Forelimb muscle (tissue), 1 donor: ENCODE measurements at places on chromosomes 5 and 9.

GRCh38 chr9:98610211-98610610 lies 98.5 kb downstream of the GABBR2 start:
- DNase-seq, result no peak

DNA sequence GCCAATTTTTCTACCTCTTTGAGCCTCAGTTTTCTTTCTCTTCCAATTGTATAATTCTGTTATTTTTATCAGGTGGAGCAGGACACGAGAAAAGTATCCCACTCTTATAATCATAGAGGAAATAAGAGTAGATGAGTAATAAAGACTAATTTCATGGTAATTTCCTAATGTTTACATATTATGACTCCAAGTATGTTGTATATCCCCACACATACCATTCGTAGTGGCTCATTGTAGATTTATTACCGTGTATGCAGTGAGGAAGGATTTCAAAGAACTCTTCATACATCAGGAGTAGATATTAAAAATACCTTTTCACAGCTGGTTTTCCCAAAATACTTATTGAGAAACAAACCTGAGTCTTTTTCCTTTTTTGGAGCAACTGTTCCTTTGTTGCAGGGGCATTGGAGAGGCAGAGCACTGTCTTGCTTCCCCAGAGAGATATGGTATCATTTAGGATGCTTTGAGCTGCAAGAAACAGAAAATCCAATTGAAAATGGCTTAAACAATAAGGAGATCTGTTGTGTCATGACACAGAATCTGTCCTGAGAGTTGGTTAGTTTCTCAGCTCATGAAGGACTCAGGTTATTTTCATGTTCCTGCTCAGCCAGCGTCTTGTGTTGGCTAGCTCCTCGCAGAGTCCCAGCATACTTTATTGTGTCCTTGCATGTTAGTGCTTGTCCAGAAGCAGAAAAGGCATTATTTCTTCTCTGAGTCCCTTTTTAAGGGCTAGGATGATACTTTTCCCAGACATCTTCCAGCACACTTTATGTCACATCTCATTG lies 291.2 kb downstream of the ARHGAP26 start:
- no peak for DNase-seq

- DNase-seq, result peak; percentile 58
Measured at GRCh38 chr5:115948091-115948534, 14.2 kb upstream of the LVRN start.

- DNase-seq, result no peak
Measured at GRCh38 chr5:95609711-95610110, 10.2 kb upstream of the GPR150 start.

GRCh38 chr9:28951945-28952344 lies 1378.7 kb upstream of the C9orf72 start:
- no peak for DNase-seq

DNA sequence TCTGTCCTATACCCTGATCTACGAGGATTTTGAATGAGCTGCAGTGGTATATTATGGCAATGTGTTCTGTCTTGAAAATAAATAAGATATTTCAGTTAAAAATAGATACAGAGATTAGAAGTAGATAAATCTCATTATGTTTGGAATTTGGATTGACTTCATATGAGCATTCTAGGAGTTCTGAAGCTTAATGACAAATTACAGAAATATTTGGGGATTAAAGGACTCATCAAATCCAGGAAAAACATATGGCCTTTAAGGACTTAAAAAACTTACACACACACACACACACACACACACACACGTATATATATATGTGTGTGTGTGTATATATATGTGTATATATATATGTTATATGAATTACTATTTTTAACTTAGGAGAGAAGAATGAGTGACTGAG lies 446.9 kb upstream of the CD180 start:
- DNase-seq, result no peak

DNA sequence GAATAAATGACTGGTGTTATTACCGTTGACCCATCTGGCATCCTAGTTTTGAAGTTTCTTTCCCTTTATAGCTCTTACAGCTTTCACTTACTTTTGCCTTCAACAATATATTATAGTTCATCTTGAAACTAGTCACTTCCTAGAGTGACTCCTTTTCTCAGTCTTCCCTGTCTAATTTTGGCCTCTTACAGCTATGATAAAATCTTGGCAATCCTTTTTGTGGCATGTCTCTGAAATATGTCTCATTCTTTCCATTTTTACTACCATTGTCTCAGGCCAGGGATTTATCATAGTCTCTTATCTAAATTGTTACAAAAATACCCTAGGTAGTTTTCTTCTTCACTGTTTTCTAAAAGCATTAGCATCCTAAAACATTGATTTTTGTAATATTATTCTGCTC lies 621.3 kb upstream of the ZNF608 start:
- DNase-seq, result no peak

DNA sequence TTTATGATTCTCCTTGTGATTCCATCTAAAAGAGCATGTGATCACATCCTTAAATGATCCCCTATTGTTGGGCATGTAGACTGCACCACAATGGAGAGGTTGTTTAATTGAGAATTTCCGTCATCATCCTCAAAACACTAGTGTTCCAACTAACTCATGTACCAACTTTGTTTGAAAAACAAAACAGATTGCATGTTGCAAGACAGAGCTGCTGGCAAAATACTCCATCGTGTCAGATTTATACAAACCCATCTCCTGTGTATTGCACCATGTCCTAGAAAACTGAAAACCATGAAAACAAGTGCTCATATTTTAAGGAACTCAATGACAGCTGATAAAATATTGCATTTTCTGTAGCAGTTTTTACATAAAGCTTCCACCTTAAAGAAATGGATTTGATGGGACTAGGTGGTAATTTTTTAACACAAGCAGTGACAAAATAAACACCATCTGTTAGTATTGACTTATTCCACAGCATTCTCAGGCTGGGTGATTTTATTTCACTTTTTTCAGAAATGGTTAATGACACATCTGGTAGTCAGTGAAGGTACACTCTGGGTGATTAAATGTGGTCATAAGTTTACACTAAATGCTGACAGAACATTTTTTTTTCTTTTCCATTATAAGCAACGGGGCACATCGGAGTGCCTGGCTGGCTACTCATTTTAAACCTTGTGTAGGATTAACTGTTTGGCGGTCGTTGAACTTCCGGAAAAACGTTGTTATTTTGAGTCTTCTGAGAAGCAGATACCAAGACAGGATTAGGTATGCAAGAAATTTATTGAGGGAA lies 602.9 kb upstream of the WWC1 start:
- no peak for DNase-seq

- no peak for DNase-seq
Measured at GRCh38 chr5:10579536-10580521, 16.0 kb downstream of the ANKRD33B start.

DNA sequence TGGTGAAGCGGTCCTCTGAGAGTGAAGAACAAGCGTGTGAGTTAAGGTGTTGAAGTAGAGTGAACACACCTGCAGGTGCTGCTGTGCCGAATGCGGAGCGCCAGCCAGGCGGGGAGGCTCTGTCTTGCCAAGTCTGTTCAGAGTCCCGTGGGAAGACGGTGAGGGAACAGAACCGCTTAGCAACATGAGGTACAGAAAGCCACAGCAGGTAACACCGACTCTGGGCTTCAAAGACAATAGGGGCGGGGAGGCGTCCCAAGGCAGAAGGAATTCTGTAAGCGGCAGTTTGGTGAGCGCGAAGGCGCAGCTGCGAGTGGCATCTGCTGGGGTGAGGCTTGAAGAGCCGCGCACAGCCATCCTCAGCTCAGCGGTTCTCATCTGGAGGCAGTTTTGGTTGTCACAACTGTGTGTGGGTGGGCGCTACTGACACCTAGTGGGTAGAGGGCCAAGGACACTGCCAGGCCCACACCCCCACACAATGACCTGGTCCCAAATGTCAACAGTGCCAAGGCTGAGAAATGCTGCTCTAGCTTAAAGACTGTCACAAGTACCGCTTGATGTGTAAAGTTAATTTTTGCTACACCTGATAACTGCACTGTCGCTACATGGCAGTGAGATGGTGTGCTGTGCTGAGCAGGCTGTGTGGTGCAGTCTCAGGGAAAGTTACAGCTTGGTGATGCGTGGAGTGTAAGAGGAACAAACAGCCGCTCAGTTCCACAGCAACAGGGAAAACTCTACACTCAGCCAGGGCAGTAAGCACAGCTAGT lies 67.4 kb upstream of the TBC1D9B start:
- DNase-seq, result no peak

- no peak for DNase-seq
Measured at GRCh38 chr9:134662143-134662876, 20.7 kb downstream of the COL5A1 start.

DNA sequence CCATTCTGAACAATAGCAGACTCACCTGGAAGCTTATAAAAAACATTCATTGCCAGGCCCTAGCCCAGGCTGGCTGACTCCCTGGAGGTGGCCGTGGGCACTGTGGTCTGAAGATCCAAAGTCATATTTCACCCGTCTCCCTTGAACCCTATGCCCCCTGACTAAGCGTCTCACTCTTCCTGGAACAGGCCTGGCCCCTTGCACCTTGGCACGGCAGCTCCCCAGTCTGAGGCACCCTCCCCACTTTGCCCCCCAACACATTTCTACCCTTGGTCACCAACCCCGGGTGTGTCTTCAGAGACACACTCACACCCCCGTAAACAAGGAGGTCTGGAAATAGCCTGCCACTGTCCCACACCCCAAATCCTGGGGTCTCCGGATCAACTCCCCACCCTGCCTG lies 68.6 kb upstream of the LMX1B start:
- no peak for DNase-seq

DNA sequence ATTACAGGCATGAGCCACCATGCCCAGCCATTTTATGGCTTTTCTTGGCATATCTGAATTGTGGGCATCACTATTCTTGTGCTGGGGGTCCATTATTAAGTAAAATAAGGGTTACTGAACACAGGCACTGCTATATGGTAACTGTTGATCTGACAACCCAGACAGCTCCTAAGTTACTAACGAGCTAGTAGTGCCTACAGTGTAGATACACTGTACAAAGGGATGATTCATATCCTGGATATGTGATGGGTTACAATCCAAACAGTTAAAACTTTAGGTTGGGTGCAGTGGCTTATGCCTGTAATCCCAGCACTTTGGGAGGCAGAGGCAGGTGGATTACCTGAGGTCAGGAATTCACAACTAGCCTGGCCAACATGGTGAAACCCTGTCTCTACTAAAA lies 4.3 kb downstream of the CD14 start:
- no peak for DNase-seq

GRCh38 chr9:135743546-135744332 lies 41.8 kb downstream of the KCNT1 start:
- DNase-seq, result no peak

DNA sequence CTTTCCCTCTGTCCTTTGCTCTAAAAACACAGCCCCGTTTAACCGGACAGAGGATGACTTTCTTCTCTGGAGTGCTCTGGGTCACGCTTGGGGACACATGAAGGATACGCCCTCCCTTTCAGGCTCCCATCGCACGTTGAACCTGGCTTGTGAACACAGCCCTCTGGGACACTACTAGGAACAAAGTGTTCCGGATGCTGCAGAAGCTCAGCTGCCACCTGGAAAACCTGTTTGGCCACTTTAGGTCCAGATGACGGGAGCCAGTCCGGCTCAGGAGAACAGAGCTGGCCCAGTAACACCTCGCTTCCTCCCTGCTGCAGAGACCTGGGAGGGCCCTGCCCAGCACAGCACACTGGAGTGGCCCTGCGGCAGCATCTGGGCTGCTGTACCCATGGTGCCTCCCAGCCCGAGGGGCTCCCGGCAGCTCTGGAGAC lies 60.1 kb downstream of the GADD45G start:
- DNase-seq, result no peak

DNA sequence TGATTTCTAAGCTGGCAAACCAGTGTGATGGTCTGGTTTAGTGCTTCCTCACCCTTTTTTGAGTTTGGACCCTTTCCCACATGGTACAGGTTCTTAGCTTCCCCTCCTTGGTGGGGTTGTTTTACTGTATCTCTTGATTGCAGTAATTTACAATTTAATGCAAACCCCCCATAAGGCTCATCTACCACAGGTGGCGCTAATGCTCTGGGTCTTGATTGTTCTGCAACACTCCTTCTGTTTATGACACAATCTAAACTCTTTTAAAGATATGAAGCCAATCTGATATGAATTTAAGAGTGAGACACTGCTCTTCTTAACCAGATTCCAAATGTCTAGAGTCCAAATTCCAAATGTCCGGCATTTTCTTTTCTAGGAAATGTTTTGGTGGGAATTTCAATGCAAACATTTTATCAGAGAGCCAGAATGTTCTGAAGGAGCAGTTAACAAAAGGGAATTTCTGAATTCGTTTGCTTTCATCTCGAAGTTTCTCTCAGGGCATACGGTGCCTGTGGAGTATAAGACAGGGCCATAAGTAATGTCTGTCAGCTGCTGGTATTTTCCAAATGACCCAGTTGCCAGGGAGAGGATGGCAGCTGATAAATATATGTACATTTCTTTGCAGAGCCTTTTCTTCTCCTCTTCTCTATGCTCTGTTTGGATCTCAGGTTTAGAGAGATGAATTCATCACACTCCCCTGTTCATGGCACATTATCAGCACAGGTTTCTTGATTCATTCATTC lies 246.8 kb downstream of the ARHGAP26 start:
- DNase-seq, result no peak

GRCh38 chr5:42721484-42721883 lies 35.1 kb upstream of the CCDC152 start:
- DNase-seq, result no peak
